ENCODE measurements at places on chromosomes 16 and 17.

DNA sequence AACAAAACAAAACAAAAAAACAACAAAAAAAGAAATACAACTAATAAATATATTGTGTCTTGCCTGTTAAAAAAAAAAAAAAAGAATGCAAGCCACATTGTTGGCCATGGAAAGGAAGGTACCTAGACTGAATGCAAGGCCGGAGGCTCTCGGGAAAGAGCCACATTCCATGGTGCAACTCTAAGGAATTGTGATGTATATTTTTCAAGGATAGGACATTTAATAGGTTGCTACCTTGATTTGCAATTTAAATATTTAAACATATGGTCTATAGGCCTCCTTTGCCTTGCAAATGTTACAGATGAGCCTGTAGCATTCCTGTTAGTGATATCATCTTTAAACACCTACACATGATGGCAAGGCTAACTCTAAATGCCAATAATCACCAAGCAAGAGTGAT lies 650.9 kb downstream of the TOX3 start:
- no peak for DNase-seq

- DNase-seq, result no peak
These were observed 12.3 kb upstream of the SALL1 start for GRCh38 chr16:51163366-51163765.

DNA sequence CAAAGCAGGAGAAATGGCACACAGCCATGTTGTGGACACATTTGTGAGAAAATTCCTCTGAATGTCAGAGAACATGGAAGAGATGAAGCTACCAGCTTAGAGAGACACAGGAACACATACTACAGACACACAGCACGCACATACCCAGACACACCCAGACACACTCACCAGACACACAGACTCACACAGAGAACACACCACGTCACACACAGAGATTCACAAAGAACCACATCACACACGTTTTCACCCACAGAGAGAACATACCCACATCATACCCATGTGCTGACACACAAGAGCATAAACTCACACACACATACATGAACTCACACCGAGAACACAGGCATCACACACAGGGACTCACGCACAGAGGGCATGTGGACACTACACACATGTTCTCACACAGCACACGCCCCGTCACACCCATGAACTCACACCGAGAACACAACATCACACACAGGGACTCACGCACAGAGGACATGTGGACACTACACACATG lies 124.9 kb downstream of the METRNL start:
- no peak for DNase-seq

DNA sequence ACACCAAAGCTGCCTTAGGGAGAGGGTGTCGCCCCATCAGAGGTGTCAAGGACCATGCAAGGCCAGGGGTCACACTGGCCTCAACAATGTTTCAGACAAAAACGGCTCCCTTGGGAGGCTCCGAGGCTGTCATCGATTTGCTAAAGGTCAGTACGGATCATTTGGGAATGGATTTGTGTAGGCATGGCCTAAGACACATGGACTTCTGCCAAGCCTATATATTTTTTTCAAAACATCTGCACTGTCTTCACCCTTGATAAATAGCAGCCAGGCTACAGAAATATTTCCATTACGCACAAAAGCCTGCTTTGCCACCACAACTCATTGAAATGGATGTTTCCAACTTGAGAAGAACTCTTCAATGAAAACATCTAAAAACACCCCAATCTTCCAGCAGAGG lies 10.3 kb downstream of the CUEDC1 start:
- DNase-seq, result no peak

DNA sequence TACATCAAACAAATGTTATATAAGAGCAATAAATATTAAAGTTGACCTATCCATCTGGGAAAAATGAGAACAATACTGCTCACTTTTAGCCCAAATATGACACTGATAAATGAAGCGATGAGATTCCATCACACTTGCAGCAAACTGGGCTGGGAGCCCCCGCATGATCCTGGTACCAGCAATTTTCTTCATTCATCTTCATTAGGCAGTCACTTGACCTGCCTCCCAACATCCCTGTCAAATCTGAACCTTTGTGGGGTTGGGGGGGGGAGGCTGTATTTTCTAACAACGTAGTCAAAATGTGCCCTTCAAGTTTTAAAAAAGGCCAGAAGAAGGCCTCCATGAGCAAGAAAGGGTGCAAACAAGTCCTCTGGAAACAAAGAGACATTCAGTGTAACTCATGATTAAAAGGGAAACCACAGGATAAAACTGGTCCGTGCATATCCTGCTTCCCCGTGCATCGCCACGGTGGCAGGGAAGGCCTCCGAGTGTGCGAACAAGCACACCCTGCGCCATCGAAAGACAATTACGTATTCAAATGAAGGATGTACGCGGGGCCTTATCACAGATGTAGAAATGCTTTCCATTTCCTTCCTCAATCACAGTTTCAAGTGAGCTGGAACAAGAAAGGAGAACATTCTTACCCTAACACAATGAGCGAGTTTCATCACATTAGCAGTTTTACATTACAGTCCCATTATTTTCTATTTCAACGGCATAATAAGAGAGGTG lies 48.4 kb downstream of the TOX3 start:
- DNase-seq, result no peak

- no peak for DNase-seq
These were observed 306.4 kb downstream of the WWOX start for GRCh38 chr16:78405833-78406232.

- DNase-seq, result no peak
These were observed 78.7 kb downstream of the ZDHHC7 start for GRCh38 chr16:84932681-84933080.

DNA sequence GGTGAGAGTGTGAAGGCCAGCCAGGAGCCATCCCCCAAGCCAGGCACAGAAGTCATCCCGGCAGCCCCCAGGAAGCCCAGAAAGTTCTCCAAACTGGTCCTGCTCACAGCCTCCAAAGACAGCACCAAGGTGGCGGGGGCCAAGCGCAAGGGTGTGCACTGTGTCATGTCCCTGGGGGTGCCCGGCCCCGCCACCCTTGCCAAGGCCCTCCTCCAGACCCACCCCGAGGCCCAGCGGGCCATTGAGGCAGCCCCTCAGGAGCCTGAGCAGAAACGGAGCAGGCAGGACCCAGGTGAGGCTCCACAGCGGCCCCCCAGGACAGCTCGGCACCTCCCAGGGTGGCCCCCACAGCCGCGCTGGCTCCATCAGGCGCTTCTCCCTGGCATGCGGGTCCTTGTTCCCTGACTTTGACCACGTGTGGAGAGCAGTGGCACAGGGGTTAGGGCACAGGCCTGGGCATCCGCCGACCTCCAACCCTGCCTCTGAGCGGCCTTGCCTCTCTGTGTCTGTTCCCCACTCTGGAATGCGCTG lies 13.5 kb downstream of the FLYWCH2 start:
- no peak for DNase-seq

DNA sequence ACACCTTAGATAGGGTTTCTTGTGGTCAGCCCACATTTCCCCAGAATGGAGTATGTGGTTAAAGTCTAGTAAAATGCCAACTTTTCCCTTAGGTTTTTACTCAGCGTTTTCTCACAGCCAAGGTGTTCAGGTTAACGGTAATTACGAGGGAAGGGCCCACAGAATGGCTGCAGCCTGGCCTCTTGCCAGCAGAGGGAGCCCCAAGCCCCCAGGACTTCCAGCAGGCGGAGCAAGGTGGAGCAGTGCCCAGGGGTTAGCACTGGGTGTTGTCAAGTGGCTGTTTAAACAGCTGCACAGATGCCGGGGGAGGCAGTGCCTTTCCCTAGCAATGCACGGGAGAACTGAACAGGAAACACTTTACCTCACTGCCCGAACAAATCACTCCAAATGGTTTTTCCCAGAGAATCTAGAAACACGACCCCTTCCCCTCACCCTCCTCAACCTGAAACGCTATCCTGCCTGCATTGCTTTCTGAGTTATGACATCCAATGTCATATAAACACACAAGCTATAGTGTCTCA lies 6.6 kb downstream of the PHB1 start:
- DNase-seq, result peak; percentile 72

DNA sequence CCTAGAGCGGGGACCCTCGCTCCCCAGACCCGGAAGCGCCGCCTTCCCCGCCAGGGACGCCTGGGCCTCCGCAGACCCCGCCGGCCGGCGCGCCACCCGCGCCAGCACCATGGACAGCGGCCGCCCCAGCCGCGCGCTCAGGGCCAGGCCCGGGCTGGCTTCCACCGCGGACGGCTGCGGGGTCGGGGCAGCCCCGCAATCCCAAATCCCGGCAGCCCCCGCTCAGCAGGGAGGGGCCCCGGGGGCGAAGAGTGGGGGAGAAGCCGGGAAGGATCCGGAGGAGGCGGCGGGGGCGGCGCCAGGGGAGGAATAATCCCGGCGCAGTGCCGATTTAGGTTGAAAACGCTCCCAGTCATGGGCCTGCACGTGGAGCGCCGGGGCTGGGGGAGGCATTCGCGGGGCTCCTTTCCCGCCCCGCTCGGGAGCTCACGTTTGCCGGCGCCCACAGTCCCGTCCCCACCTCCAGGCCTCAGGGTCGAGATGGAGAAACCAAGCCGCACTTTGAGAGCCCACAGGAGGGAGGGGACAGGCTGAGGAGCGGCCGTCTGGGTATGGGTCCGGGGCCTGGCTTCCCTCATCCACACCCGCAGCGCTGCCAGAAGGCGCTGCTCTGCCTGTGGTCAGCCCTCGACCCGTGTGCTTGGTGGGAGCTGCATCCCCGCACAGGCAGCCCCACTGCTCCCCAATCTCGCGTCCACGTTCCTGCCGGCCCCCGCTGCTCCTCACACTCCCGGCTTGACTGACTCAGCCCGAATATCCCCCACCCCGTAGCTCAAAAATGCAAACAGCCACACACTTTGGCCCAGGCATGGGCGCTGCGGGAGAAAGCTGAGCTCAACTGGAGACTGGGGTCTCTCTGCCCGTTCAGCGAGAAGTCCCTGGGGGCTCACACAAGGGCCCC lies 4.7 kb downstream of the FBXL16 start:
- no peak for DNase-seq

DNA sequence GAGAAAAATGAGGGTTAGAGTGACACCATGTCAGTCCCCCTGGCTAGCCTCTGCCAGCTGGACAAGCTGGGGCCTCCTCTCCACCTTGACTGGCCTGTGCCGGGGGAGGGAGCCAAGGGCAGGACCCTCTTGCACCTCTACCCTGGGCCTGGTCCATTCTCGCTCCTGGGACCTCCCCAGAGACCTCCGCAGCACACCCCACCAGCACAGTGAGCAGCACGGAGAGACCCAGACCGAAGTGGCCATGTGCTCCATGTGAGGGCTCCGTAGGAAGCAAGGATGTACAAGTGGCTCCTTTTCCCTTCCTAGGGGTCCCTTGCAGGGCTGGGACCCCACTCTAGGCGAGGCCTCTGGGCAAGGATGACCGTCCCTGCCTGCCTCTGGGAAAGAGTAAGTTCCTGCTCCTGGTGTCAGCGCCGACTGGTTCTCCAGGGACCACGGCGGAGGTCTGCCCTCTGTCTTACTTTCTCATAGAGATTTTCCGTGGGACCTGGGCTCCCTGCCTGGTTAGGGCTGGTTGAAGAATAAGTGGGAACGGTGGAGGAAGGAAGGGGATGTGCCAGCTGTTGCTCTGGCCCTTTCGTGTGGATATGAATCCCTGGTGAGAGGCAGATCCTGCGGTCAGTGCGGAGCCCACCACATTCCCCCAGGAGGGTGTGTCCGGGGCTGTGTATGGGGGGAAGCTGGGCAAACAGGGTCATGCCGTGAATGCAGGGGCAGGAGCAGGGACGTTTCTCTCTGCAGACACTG lies 124.2 kb downstream of the METRNL start:
- no peak for DNase-seq

- no peak for DNase-seq
These were observed 233.5 kb upstream of the RPL38 start for GRCh38 chr17:73969956-73970355.

DNA sequence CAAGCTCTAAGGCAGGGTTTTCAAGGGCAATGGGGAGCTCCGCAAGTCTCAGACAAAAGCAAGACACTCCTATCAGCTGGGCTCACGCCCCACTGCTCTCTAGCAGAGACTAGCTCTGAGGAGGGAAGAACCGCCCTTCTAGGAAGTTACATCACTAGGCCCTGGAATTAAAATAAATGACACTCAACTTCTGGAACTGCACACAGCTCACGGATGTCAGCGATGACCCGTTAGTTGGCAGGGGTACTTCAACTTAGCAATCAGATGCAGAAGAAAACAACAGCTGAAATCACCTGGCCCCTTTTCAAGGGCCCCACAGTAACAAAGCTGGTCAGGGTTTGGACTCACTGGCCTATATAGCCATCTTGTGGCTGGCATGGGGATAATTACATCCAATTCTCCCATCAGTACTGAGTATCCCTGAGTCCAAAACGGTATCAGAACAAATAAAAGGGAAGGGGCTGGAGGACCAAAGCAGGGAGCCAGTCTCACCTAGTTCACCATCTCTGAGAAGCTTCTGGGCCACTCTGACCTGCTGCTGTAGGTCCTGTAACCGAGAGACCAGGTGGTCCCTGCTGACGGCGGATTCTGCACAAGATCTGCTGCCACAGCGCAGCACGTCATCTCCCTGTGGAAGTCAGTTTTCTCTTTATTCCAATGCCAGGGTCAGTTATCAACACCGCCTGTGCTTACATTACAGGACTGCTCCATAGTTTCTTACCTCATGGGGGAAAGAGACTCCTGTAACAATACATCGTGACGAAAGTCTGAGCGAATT lies 22.2 kb downstream of the SERPINF1 start:
- DNase-seq, result no peak

- DNase-seq, result no peak
These were observed 6.6 kb downstream of the ZSCAN10 start for GRCh38 chr16:3092501-3092941.

All from GM18507 (cell line).